Panc1 (cell line): ENCODE measurements at places on chromosomes 6 and 20. TPM values are rescaled to one million over a fixed set of nuclear protein-coding genes. Genes with fewer than 3 reads are reported as not detected.

DNA sequence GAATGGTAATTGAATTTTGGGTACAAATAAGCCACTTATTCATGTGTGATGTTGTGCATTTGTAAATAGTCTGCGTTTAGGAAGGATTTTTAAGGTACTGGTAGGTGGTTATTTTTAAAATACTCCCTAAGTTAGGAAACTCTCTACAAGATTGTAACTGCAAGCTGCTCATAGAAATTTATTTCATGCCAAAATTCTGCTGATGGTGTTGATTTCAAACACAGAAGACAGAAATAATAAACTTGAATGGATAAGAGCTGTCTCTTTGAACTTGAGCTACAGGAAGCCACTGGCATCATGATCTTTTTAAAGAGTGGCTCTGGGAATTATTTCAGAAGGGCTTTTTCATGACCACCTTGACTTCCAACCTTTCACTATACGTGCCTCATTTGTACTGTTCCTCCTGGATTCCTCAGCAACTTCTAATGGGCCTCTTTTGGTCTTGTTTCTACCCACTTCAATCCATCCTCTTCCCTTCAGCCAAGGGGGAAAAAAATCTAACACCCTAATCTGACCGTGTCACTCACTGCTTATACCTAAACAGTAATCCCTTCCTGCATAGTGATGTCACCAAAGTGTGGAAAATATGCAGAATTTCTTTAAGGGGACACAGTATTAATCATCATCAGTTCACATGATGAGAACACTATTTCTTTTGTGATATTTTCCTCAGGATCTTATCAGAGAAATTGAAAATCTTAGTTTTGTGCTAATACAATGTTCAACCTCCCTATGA is 113.6 kb downstream of the PFDN4 start:
- DNase-seq: no peak

- no peak for DNase-seq
Measured at GRCh38 chr6:82025271-82025670, 222.3 kb downstream of the IBTK start.

DNA sequence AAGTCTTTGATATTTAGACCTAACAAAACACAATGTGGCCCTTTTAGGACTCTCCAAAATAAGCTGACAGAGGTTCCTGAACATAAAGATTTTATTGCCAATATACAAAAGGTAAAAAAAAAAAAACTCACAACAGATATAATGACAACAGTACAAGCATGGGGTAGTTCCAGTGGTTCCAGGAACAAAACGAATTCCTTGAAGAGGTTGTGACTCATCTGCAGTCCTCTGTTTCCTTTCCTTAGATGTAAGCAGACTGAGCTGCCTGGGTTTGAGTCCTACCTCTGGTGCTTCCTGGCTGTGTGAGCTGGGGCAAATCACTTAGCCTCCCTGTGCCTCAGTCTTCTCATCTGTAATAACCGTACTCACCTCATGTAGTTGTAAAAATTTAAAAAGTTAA is 13.3 kb upstream of the CTAGE9 start:
- no peak for DNase-seq

- DNase-seq: no peak
Measured at GRCh38 chr20:22833851-22834250, 201.3 kb upstream of the SSTR4 start.

GRCh38 chr20:19336631-19337030 is 124.2 kb downstream of the SLC24A3 start:
- DNase-seq: no peak

DNA sequence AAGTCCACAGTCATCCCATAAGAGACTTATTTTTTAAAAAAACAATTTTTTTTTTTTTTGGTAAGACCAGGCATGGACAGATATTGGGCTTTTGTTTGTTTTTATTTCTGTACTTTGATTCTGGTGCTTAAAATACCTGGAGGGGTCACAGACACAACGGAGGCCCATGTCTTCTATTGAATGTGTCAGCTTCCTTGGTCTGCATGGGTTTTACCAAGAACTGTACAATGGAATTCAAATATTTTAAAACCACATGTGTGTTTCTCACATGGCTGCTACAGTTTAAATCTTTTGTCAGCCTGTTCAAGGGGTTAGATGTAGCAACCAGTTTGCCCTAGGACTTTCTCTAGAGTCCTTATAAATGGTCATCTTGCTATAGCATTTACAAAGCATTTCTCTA is 139.8 kb downstream of the SOX4 start:
- DNase-seq: no peak

GRCh38 chr6:135159531-135159930 is 21.6 kb upstream of the MYB start:
- no peak for DNase-seq

- no peak for DNase-seq
Measured at GRCh38 chr6:125203395-125203794, 49.8 kb downstream of the TPD52L1 start.

DNA sequence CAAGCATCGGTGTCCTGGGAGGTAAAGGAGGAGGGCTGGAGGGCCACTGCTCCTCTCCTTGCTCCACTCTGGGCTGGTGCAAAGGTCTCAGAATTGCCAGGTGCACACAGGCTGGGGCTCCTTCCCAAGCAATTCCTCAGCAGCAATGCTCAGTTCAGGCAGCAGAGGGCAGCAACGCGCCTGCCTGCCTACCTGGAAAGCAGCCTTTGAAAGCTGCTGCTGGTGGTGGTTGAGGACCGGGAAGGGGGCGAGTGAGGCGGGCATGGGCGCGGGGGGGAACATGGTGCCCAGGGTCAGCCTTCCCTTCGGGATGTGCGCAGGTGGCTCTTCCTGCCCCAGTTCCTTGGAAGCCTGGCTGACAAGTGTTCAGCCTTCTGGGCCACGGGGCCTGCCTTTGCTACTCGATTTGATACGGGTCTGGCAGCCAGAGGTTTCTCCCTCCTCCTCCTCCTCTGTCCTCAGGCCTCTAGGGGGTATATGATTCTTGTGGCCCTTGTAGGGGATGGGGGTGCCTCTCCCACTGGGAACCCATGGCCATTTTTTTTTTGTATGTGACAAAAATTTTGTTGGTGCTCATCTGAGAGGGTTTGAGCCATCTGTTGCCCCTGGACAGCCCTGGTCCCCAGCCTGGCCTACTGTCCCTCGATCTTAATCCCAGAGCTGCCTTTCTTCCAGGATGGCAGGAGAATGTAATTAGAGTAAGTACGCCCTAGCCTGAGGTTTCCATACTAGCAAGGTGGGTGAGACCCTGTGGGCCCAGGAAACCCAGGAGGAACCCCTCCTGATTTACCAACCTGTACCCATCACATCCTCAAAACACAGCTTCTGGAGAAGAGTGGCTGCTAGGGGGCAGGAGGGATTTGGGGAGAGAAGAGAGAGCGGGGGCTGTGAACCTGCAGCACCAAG is 20.1 kb downstream of the MRPS18A start:
- no peak for DNase-seq

The DEF6 gene
- total RNA-seq: 0.59 TPM

The TRAPPC3L gene
- total RNA-seq: not detected

GRCh38 chr6:158344534-158344933 is 32.3 kb downstream of the TULP4 start:
- DNase-seq: no peak

DNA sequence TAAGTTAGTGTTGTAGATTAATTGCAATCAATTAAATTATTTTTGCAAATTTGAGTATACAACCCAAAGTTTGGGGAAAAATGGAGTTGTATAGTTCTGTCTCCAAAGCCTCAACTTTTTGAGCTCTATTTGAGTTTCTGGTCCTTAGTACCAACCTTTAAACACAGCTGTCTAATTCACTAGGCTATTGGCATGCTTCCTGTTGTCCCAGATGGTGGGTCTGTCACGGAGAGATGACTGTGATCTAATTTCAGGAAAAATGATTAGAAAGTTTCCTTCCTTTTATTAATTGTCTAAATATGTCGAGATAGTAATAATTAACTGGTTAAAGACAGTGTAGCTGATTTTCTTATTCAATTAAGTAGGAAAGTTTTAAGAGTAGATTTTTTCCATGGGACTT is 109.6 kb downstream of the SCAF8 start:
- no peak for DNase-seq

- DNase-seq: no peak
Measured at GRCh38 chr20:37326666-37327065, 19.3 kb upstream of the SRC start.

GRCh38 chr20:46434597-46434996 is 28.2 kb upstream of the ELMO2 start:
- DNase-seq: no peak

GRCh38 chr6:16092140-16092539 is 36.7 kb upstream of the MYLIP start:
- DNase-seq: no peak

The COL21A1 gene
- 3.3 TPM for total RNA-seq

The SMLR1 gene
- total RNA-seq: 0.08 TPM

GRCh38 chr6:106184629-106185028 is 98.5 kb downstream of the PRDM1 start:
- DNase-seq: no peak

GRCh38 chr6:84767526-84768201 is 3.3 kb upstream of the TBX18 start:
- DNase-seq: no peak

The SIRPB2 gene
- total RNA-seq: not detected

- DNase-seq: no peak
Measured at GRCh38 chr6:110285306-110286060, 72.7 kb downstream of the METTL24 start.

The C6orf141 gene
- 0.15 TPM for total RNA-seq

The HLA-DOA gene
- 0.08 TPM for total RNA-seq

The SYNE1 gene
- total RNA-seq: 3.2 TPM

GRCh38 chr6:88566746-88567534 is 396.5 kb downstream of the RNGTT start:
- no peak for DNase-seq

The HEY2 gene
- total RNA-seq: not detected

The ADGRG6 gene
- 259 TPM for total RNA-seq

DNA sequence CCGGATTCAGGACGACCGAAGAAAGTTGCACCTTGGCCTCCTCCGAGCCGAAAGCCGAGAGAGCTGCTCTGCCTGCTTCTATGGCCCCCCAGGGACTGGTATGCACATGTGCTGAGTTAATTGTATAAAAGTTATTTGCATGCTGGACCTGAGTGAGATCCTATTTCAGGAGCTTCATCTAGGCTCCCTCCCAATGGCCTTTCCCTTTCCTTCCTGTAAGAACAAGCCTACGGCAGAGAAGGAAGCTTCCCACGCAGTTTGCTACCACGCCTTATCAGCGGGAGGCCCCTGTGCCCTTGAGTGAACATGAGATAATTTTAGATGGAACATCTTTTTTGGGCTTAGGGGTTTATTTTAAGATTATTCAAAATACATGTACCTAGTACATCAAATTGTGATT is 65.9 kb downstream of the RIN2 start:
- DNase-seq: no peak

DNA sequence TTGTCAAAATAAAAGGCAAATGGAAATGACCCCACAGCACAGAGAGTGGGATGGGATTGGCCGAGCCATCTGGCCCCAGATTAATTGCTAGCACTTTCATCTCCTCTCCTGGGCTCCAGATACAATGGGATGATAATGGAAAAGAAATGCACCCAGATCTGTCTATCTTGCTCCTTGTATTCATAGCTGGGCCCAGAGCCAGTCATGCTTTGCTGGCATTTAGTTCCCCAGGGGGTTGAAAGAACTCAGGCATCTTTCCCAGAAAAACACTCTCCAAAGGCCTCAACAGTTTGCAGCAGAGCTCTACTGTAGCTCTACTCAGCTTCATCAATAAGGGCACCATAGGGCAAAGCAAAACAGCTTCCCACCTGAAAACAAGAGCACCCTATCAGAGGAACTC is 116.0 kb upstream of the FOXA2 start:
- DNase-seq: no peak

DNA sequence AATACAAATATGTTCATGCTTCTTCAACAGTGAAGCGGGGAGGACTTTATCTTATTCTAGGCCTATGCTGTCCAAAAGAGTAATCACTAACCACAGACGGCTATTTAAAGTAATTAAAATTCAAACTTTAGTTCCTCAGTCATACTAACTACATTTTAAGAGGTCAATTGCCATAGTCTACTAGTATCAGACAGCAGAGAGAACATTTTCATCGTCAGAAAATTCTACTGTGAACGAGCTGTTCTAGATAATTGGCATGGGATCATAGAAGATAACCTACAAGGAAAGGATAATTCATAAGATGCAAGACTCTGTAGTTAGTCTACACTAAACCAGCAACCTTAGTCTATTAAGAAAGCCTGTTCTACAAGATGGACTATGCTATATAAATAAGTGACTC is 44.4 kb downstream of the PRKN start:
- DNase-seq: no peak
